ENCODE measurements at places on chromosomes 7 and 10. TPM values are rescaled to one million over a fixed set of nuclear protein-coding genes. Genes with fewer than 3 reads are reported as not detected.

The MSMB gene
- polyA plus RNA-seq: not detected

- DNase-seq: no peak
These were observed 356 bp downstream of the ADCYAP1R1 start for GRCh38 chr7:31052487-31052840.

The GIMAP7 gene
- polyA plus RNA-seq: 9.3 TPM

The ANKRD22 gene
- 0.11 TPM for polyA plus RNA-seq

DNA sequence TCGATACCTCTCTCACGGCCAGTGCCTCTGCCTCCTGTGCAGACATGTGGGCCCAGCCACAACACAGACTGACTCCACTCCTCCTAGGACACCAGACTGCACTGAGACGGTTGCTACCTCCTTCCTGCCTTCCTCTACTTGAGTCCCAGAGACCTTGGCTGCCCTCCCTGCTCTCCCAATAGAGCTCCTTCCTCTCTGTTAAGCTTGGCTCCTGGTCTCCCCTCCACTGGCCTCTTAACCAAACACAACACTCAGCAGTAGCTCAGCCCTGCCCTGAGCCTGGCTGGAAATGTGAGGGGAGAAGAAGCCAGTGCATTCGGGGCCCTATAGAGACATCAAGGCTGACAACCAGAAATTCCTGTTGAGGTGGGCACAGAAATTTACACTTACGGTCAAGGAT, 102.0 kb downstream of the HTR5A start:
- DNase-seq: no peak

DNA sequence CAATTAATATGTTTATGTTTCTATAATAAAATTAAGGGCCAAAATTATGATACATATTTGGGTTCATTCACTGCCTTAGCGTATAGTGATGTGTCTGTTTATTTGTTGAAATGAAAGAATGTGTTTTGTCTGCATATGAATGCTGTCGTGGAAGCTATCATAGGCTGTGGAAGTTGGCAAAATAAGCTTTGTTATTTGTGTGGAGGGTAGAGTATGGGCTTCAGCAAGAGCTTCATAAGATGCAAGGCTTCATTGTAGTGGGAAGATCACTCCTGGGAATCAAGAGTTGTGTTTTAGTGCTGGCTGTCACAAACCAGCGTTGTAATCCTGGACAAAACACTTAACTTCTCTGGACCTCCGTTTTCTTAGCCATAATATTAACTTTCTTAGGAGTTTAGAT, 2.5 kb downstream of the SLK start:
- DNase-seq: no peak

The SPDYE6 gene
- 5.3 TPM for polyA plus RNA-seq

The HTR7 gene
- polyA plus RNA-seq: 0.18 TPM

The MCM10 gene
- polyA plus RNA-seq: 3.9 TPM

GRCh38 chr10:16789261-16789660, 28.0 kb downstream of the RSU1 start:
- no peak for DNase-seq

DNA sequence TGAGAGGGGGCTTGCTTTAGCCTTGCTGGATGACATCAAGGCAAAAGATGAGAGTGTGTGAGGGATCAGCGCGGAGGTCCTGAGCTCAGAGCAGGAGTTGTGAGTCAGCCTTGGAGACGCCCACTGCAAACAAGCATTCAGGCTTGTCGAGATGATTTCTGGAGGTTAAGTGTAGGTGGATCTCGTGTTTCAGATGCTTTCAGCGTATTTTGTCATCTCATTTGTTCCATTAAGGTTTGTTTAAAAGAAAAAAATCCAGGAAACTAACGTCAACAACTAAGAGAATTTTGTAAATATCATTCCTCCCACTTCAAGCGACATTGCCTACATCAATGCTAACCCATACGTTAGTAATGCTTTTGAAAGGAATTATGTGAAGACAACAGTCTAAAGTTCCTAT, 715.4 kb upstream of the NRP1 start:
- DNase-seq: no peak

The HYAL4 gene
- polyA plus RNA-seq: 0.05 TPM
